Stimulated activated CD4-positive, alpha-beta T cell treated with anti-CD3 and anti-CD28 coated beads, Interleukin-4, amount 100 ng/mL, for 48 hours (primary cell): ENCODE measurements at places on chromosomes 3 and 15.
A peak's percentile ranks its signal among the peaks of the same experiment; 100 is the strongest.

GRCh38 chr3:16366-16765 lies 180.2 kb upstream of the CHL1 start:
- no peak for DNase-seq

GRCh38 chr15:26178640-26179220 lies 315.6 kb upstream of the ATP10A start:
- no peak for DNase-seq

DNA sequence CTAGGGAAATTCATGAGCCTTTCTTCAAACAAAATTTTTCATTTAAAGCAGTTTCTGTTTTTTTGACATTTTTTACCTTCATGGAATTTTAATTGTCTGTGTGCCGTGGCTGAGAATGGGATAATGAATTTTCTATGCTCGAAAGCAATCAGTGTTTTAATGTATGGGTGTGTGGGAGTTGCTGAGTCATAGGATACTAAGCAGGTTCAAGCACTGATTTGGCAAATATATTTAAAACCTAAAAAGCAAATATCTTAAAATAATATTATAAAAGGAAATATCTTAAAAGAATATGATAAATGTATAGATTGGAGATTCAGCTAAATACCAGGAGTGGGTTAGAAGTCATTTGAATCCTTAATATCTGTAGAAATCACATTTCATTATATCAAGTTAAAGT lies 173.6 kb upstream of the LRRFIP2 start:
- DNase-seq, result no peak

- no peak for DNase-seq
These were observed 515 bp downstream of the EPHA6 start for GRCh38 chr3:96814651-96815567.

DNA sequence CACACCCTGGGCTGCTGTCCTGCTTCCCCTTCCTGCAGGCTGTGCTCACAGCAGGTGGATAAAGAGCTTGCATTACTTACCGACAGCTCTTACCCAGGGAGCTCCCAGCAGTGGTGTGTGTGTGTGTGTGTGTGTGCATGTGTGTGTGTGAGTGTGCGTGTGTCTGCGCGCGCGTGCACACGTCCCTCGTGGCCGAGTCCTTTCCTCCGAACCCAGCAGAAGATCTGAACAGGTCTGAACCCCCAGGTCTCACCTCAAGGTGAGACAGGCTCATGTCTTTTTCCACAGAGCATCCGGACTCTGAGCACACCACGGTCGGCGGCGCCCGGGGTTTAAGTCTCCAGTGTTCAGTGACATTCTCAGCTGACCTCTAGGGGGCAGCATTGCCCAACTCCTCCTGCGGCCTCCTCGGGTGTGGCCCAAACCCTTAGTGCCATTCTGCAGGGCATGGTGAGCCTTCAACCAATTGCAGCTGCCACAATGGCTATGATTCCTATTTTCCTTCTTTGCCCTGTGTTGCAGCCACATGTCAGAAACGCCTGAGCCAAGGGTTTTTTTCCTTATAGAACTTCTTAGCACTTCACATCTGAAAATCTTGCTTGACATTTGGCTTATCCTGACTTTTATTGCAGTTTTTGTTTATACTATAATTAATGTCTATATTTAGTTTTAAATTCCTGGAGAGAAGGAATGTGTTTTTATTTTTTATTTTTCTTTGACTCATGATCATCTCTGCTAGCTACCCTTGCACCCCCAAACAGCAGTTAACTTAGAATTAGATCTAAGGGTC lies 64.1 kb upstream of the KLHL25 start:
- DNase-seq, result peak; percentile 74

DNA sequence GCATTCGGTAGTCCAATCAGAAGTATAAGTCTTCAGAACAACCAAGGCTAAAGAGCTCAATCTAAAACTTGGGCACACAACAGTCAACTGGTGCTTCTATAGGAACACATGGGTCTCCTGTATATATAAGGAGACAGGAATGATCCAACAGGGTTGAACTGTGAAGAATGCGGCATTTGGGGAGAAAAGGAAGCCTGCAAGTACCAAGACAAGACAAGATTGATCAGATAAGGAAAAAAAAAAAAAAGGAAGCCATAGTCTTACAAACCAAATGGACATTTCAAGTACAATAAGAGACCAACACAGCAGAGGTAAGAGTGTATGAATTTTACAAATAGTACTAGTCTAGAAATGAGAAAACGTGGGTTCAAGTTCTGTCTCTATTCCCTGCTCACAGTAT lies 6.5 kb downstream of the CPEB1 start:
- no peak for DNase-seq

- DNase-seq, result no peak
These were observed 343.5 kb downstream of the FOXP1 start for GRCh38 chr3:71240034-71240433.

DNA sequence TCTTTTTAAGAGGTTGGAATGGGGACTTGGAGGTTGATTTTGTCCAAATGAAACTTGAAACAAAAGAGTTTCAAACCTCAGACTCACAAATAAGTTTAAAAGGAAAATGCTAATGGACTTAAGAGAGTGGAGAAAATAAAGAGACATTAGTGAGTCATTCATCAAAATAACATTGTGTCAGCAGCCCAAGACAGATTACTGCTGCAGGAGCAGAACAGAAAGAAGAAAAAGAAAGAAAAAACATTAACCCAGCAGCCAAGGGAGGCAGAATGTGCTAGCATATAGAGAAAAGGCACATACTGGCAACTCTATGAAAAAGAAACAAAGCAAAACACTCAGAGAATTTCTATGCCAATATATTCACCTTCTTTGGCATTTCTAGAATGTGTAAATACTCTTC lies 42.6 kb downstream of the ADAMTS9 start:
- no peak for DNase-seq
